Stimulated activated CD4-positive, alpha-beta T cell treated with anti-CD3 and anti-CD28 coated beads, Interleukin-1b, Interleukin-23, amount 100 ng/mL, for 1 hour (primary cell): ENCODE measurements at places on chromosomes 16 and 17.
A peak's percentile ranks its signal among the peaks of the same experiment; 100 is the strongest.

GRCh38 chr17:38967290-38967738 is at the start of gene FBXO47:
Gene FBXO47, minus strand, starts transcription at chr17:38967403. Its CDS starts 4,378 bp downstream, at chr17:38963025.
- peak; percentile 59 for DNase-seq

DNA sequence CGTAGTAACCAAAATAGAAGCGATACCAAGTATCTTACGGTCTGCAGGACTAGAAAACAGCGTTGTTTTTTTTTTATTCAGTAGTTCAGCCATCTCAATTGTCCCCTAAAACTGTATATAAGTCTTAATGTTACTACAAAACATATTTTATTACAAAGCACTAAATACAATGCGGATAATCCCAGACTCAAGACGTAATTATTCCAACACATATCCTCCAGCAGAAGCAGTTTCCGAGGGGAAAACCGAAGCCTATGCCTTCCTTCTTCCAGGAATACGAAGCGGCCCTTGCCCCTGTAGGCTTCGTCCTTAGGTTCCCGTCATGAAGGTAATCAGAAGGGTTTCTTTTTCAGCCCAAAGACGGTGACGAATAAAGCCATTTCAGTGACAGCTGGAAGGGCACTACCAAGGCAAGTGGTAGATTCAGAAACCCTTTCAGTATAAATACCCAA is 2.3 kb downstream of the TMEM107 start:
- DNase-seq = no peak

GRCh38 chr17:16943541-16944333 is 28.2 kb downstream of the TNFRSF13B start:
- DNase-seq = no peak

- no peak for DNase-seq
These were observed 32.3 kb downstream of the BRCA1 start for GRCh38 chr17:43092901-43093300.

DNA sequence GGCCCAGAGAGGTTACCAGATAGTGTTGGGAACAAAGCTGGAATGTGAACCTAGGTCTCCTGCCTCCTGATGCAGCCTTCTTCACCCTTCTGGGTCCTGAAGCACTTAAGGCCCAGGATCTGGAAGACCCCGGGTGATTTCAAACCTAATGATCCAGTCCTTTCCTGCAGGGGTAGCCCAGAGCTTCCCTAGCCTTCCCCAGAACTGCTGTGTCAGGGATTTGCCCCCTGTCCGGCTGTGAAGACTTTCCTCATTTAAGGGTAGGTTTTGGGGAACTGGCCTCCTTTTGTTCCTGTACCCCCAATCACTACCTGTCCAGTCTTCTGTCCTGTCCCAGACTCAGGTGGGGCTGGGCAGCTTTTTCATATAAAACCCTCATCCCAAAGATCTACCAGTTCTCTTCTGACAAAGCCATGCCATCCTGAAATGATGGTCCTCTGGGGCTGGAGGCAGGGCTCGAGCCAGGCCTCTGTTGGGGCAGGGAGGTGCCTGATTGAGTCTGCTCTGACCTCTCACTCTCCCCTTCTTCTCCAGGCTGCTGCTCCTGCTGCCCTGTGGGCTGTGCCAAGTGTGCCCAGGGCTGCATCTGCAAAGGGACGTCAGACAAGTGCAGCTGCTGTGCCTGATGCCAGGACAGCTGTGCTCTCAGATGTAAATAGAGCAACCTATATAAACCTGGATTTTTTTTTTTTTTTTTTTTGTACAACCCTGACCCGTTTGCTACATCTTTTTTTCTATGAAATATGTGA is 1.3 kb downstream of the MT1X start:
- DNase-seq = no peak

DNA sequence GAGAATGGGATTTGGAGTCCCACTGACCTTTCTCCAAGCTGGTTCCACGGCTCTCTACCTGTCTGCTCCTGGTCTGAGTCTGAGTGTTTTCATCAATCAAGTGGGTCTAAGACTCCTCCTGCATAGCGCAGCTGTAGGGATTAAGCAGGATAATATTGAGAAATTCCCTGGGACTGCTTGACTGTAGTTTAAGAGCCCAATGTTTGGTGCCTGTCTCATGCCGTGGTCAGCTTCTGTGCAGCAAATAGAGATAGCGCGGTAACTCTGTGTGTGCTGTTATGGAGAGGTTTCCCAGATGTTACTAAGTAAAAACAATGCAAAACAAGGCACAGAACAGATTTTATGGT is 21.4 kb downstream of the RPTOR start:
- DNase-seq = no peak

DNA sequence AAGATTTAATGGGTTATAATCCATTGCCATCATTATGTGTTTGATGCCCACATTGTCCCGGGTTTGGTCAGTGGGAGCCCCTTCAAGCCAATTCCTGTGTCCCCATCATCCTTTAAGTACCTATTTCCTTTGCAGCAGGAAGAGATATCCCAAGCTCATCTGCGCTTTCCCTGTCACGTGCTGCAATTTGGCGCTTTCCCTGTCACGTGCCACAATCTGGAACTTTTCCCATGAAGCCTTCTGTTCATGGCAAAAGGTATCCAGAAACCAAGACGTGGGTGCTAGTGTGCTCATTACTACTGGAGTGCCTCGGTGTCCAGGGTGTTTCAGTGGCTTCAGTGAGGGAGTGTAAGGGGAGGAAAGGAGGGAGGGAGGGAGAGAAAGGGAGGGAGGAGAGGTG is 168.5 kb downstream of the NPIPB11 start:
- no peak for DNase-seq

GRCh38 chr17:40348136-40348504 is 16.4 kb downstream of the GJD3 start:
- DNase-seq = no peak

DNA sequence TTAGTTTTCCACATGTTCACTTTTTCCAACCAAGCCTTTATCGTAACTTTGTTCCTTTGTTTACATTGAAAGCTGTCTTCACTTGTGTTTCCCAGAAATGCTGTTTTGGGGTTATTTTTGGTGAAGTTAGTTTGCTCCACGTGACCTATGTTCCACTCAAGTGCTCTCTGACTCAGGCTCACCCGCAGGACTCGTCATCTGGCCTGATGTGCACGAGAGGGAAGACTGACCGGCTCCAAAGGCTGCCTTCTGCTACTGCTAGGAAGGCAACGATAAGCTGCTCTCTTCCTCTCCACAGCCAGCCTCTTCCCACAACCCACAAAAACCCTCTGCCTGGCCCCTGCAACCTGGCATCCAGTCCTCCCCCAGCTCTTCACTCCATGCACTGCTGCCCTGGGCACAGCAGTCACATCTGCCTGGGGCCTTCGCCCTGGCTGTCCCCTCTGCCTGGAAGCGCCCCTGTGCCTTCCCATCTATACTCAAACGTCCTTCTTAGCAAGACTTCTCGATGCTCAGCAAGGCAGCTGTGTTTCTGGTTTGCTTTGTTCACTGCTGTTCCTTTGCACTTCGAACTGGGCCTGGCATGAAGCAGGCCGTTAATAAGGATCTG is 28.0 kb downstream of the ZCCHC14 start:
- DNase-seq = no peak

GRCh38 chr17:43467981-43468581 is 15.7 kb upstream of the DHX8 start:
- no peak for DNase-seq
